ENCODE measurements at places on chromosomes 5 and 9. TPM values are rescaled to one million over a fixed set of nuclear protein-coding genes. Genes with fewer than 3 reads are reported as not detected.

SLC25A51 gene
- total RNA-seq = 24.3 TPM

RORB gene
- 3.8 TPM for total RNA-seq

CDC25C gene
- total RNA-seq = 0.12 TPM

PCDHA10 gene
- under 0.01 TPM for total RNA-seq

N4BP3 gene
- total RNA-seq = under 0.01 TPM

RNF180 gene
- total RNA-seq = 3.8 TPM

KCTD16 gene
- 0.23 TPM for total RNA-seq

STPG3 gene
- total RNA-seq = not detected

OR1N2 gene
- not detected for total RNA-seq

SLC9A3 gene
- 3.2 TPM for total RNA-seq

MELK gene
- 6.1 TPM for total RNA-seq

SNCB gene
- total RNA-seq = not detected

BNIP1 gene
- total RNA-seq = 12.9 TPM

FOXI1 gene
- total RNA-seq = not detected

OGN gene
- total RNA-seq = 78.1 TPM

PCDHGA3 gene
- total RNA-seq = 4.4 TPM

OR1N1 gene
- total RNA-seq = not detected

AGXT2 gene
- total RNA-seq = not detected

SLC27A4 gene
- total RNA-seq = 11.5 TPM

ELAVL2 gene
- total RNA-seq = 0.77 TPM

C5orf52 gene
- not detected for total RNA-seq

GZMA gene
- total RNA-seq = not detected

KIAA0825 gene
- total RNA-seq = 1.3 TPM

FGF1 gene
- total RNA-seq = 2.0 TPM

CCDC152 gene
- total RNA-seq = 1.3 TPM

BAAT gene
- not detected for total RNA-seq

WASHC1 gene
- total RNA-seq = 3.6 TPM

ELOVL7 gene
- not detected for total RNA-seq

F12 gene
- 2.2 TPM for total RNA-seq

GPR150 gene
- 0.26 TPM for total RNA-seq

TLX3 gene
- not detected for total RNA-seq

GFRA3 gene
- total RNA-seq = not detected

IQGAP2 gene
- 3.6 TPM for total RNA-seq

SELENOP gene
- 134 TPM for total RNA-seq

C9orf78 gene
- 35.2 TPM for total RNA-seq

TPPP gene
- total RNA-seq = 0.35 TPM

TXNDC8 gene
- total RNA-seq = not detected

PCDHA3 gene
- total RNA-seq = not detected

ITGA2 gene
- 3.5 TPM for total RNA-seq

GMCL2 gene
- total RNA-seq = not detected

NUTM2F gene
- total RNA-seq = not detected

TOR2A gene
- 19.6 TPM for total RNA-seq

MSMP gene
- not detected for total RNA-seq

TICAM2 gene
- total RNA-seq = 1.6 TPM

TAF11L10 gene
- total RNA-seq = not detected

WDR38 gene
- not detected for total RNA-seq

FBXO10 gene
- 17.6 TPM for total RNA-seq

PCDHB11 gene
- total RNA-seq = not detected

All from pericardium fibroblast (primary cell).